Activated CD4-positive, alpha-beta memory T cell treated with anti-CD3 and anti-CD28 coated beads, Interleukin-2, amount 10 ng/mL, durations not matched to agents 7 days and 5 days (primary cell): ENCODE measurements at places on chromosomes 4 and X.

DNA sequence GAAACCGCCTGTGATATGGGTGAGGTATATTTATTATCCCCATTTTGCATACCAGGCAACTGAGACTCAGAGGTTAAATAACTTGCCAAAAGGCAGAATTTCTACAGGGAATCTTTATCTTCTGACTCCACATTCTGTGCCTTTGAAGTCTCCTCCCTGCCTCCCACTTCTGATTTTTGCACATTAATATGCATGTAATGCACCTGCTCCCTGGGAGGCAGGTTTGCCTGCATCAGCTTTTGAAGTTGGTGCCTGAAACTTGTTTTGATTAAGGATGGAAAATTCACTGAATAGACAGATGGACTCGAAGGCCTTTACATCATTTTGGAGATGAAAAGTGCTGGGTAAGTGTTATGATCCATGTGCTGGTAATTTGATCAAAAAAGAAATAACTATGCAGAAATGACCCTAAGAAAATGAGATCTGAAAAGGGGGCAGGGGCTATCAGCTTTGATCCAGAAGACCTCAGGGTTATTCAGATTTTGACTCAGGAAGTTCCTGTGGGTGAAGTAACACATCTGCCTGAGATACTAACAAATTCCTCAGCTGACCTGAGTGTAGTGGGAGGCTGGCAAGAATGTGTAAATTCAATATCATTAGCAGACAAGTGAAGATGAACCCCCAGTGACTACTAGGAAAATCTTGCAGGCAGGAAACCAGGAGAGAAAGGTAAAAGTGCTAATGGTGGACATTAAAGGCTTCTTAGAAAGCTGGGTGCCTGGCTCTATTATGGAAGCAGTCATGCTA, 167.5 kb upstream of the BOD1L1 start:
- no peak for DNase-seq

DNA sequence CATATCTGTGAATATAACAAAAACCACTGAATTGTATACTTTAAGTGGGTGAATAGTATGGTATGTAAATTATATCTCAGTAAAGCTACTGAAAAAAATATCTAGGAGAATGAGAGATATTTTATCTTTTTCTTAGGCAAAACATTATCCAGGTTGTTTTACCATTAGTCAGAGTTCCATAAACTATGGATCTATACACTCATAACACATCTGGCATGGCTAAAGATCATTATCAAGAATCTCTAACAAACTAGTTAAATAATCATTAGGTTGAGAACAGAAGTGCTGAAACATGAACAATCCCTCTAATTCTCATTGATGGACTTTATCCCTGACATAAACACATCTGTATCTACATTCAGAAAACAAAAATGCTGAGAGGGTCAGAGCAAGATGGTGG, 15.6 kb downstream of the MED14 start:
- no peak for DNase-seq

DNA sequence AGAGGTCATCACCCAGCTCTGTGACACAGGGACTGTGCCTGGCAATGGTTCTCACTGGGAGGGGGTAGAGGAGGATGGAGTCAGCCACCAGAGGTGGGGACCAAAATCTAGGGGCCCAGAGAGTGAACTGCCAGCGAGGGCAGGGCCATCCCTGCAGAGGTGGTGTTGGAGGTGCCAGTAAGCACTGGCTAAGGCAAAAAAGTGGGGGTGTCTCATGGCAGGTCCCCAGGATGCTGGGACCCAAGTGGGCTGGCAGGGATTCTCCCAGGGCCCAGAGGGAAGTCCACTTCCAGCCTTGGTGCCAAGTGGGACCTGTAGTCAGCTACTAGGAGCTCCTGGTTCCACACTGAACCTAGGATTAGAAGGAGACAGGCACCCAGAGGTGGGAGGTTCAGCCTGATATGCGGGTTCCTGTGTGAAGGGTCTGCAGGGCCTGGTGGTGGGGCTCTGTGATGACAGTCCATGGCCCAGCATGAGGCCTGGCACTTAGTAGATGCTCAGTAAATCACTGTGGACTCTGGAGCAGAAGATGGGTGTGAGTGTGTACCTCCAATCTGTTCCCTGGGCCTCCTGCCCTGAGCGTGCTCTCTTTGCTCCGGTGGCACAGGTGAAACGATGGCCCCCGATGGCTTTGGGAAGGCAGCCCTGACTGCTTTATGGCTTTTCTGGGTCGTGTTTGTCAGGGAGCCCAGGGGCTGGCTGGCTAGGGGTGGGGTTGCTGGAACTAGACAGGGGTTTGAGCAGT, 81.5 kb downstream of the PSAPL1 start:
- DNase-seq = no peak

GRCh38 chr4:42078184-42078801, 74.2 kb downstream of the BEND4 start:
- DNase-seq = no peak

DNA sequence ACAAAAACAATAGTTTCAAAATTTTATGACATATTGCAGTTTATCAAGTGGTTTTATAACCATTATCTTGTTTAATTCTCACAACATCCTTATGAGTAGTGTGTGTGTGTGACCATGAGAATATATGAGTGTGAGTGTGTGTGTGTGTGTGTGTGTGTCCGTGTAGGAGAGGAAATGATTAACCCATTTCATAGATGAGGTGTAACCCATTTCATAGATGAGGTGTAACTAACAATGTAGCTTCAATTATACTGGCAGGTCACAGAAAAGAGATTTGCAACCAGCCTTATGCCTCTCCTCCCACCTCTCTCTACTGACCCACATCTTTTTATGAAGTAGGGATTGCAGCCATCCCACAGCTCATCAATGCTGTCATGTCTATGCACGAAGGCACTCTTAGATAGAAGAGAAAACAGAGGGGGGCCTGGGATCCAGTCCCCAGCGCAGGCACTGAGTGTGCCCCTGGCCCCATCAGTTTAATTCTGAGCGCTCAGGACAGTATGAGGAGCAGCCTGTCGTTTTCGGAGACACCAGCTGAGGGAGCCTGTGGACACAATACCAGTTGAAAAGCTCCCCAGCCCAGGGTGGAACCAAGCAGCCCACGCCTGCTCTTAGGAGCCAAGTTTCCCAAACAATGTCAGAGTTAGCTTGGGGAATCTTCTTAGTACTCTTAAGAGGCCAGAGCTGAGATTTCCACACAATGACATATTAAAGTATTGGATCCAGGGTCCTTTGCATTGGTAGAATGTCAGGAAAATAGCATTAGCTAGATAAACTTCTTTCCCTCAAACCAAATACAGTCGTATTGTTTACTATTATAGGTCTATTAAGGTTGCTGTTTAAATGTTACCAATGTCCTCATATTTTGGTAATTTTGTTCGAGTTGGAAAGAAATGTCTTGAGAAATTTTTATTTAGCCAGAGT, 88.6 kb downstream of the PALLD start:
- DNase-seq = peak; percentile 18

DNA sequence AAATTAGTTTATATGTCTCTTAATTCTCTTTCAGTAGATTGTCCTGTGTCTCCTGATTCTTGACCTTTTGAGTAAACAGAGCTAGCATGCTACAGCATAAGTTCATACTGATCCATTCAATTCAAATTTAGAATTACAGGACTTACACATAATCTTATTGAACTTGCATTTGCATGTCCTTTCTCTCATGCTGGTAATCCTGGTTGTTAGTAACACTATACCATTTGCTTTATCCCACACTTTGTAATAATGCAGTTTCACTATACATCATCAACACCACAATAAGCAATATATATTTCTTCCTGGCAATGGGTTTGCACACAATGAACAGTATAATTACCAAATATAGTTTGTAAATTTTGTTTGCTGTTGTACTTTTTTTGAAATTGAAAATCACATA, 937.2 kb upstream of the GRID2 start:
- no peak for DNase-seq

DNA sequence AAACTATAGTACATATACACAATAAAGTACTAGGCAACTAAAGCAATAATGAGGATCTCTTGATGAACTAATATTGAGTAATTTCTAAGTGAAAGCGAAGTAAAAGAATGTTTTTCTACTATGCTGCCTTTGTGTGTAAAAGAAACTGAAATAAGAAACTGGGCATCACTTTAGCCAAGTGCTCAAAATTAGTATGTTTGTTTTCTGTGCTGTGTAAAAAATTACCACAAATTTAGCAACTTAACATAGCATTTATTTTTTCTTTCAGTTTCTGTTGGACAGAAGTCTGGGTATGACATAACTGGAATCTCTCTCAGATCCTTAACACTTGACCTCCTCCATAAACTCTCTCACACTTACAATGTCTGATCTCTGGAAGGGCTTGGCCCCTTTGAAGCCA, 687.1 kb upstream of the MAGEB2 start:
- no peak for DNase-seq

GRCh38 chrX:40086569-40087335, 11.0 kb downstream of the BCOR start:
- no peak for DNase-seq

GRCh38 chr4:148515248-148515647, 73.0 kb upstream of the NR3C2 start:
- no peak for DNase-seq

GRCh38 chrX:154002215-154002719, 17.4 kb downstream of the IRAK1 start:
- peak; percentile 68 for DNase-seq

- no peak for DNase-seq
Measured at GRCh38 chr4:75141162-75141561, 208.2 kb downstream of the PARM1 start.

DNA sequence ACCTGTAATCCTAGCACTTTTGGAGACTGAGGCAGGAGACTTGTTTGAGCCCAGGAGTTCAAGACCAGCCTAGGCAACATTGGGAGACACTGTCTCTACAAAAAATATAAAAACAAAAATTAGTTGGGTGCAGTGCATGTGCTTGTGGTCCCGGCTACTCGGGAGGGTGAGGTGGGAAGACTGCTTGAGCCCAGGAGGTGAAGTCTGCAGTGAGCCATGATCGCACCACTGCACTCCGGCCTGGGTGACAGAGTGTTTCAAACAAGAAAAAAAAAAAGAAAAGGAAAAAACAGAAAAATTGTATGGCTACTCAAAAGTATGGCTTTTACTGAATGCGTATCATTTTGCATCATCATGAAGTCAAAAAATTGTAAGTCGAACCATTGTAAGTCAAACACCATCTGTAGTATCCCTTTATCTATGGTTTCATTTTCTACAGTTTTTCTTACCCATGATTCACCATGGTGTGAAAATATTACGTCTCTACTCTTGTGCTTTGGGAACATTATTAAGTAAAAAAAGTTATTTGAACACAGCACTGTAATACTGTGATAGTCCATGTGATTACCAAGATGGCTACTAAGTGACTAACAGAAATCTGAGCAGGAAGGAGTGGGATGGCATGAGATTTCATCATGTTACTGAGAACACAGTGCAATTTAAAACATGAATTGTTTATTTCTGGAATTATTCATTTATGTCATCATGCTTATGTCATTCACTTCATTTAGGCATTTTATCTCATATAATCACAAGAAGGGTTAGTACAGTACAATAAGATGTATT, 26.5 kb upstream of the MANBA start:
- DNase-seq = no peak

DNA sequence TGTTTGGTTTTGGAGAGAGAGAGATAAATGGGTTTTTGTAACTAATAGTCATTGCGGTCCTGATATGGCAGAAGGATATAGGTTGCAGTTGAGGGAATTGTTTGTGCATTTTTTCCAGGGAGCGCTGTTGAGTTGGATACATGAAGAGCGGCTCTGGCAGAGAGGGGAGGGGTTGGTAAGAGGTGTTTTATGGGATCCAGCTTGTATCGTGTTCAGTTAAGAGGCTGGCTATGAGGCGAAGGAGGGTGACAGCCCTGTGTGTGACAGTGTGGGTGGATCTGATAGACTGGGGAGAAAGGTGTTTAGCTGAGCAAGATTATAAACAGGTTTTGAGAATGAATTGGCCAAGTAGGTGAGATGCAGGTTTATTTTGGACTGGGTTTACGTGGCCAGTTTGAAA, 1.5 kb downstream of the SPANXN4 start:
- no peak for DNase-seq

GRCh38 chrX:17596061-17596460, 141.2 kb upstream of the SCML1 start:
- DNase-seq = no peak
